Hypothalamus (tissue), 51 donors: ENCODE measurements at places on chromosomes 3 and 15.

DNA sequence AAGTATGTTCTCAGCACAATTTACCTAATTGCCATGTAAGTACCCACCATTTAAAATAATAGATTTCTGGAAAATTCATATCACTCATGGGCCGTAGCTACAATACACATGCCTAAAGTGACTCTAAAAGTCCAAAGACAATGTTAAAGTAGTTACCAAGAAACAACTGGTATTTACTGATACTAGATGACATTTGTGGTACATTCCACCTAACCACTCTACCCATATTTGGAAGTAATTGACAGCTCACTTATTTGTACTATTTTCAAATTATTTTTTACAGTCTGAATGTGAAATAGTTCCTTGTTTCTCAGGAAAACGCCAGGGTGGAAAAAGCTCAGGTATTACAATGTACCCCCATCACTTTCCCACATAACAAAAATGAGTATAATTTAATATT lies 573.0 kb downstream of the MECOM start:
- no peak for DNase-seq

GRCh38 chr3:129598000-129598381 lies 8.5 kb downstream of the PLXND1 start:
- DNase-seq = no peak

GRCh38 chr15:72319360-72319984 lies 485 bp downstream of the CELF6 start:
- DNase-seq = peak; percentile 52

DNA sequence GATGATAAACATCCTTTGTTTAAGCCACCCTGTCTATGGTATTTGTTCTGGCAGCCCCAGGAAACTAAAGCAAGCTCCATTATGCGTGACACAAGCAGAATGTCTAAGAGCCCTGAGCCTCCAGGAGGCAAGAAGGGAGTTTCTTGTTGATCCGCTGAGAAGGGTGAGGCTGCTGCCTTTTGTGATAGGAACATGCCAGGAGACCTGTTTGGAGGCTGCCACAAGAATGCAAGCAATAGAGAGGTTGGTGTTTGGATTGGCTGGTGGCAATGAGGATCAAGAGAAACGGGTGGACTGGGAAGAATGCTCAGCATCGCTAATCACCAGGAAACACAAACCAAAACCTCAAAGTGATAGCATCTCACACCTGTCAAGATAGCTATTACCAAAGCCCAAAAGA lies 104.8 kb downstream of the ASB7 start:
- DNase-seq = no peak

DNA sequence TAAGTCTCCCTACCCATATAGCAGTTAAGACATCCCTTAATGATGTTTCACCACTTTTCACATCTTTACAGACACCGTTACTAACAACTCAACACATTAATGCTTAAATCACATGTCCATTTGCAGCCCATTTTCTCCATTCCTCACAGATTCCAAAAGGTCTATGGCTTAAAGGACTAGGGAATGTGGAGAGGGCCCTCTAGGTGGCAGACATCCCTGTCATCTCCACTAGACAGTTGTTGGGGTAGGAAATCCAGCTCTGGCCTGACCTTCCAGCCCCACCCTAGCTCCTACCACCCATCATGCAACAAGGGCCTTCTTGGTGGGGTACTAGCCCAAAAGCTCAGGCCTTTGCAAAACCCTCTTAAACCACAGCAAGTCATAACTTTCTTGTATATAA lies 25.2 kb downstream of the CPEB1 start:
- DNase-seq = no peak

DNA sequence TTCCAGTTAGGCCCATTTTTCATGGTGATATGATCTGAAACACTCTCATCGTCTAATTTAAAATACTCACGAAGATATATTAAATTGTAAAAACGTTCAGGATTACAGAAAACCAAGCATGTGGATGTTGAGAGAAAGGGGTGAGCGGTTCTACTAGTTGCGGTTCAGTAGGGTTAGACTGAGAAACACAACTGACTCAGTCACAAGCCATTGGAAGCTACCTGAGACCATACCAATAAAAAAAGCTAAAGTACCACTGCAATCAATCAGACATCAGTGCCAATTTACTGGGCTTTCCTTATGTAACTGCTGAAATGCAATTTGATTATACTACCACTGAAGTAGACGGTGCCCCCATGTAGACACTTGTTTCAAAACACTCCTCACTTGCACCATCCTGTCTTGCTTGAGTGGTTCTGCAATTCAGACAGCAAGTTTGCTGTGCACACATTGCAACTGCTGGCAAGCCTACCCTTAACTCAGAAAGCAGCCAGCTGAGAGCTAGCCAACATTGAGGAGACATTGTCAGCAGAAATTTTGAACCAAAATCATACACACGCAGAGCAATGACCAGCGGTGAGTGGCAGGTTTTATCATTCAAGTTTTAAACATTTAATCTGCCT lies 368.7 kb upstream of the ARHGEF26 start:
- DNase-seq = no peak

- DNase-seq = no peak
Observed at GRCh38 chr3:115347737-115348136, 200.6 kb upstream of the ZBTB20 start.
